ENCODE measurements at places on chromosomes 5 and 9. TPM values are rescaled to one million over a fixed set of nuclear protein-coding genes. Genes with fewer than 3 reads are reported as not detected.

GRCh38 chr5:142613271-142613671 lies 72.6 kb downstream of the FGF1 start:
- DNase-seq: no peak
- no peaks in the 10 kb centered on the region for H3K36me3 ChIP-seq
- H3K4me3 ChIP-seq: no peak overlapping the region
- peaks cover 10% of the 10 kb centered on the region for H3K4me1 ChIP-seq

- no peak overlapping the region for H3K4me3 ChIP-seq
- H3K27ac ChIP-seq: no peak overlapping the region
- no peaks in the 10 kb centered on the region for H3K27me3 ChIP-seq
- no peaks in the 10 kb centered on the region for H3K36me3 ChIP-seq
- no peak for DNase-seq
Measured at GRCh38 chr5:125926172-125926571, 497.0 kb upstream of the GRAMD2B start.

GRCh38 chr9:133269537-133270362 lies 5.3 kb downstream of the ABO start:
- no peaks in the 10 kb centered on the region for H3K36me3 ChIP-seq
- H3K4me3 ChIP-seq: no peak overlapping the region
- no peak overlapping the region for H3K27ac ChIP-seq
- H3K4me1 ChIP-seq: no peaks in the 10 kb centered on the region
- no peak for DNase-seq
- peaks cover 30% of the 10 kb centered on the region for H3K27me3 ChIP-seq

Gene ECPAS
- 71.6 TPM for total RNA-seq

DNA sequence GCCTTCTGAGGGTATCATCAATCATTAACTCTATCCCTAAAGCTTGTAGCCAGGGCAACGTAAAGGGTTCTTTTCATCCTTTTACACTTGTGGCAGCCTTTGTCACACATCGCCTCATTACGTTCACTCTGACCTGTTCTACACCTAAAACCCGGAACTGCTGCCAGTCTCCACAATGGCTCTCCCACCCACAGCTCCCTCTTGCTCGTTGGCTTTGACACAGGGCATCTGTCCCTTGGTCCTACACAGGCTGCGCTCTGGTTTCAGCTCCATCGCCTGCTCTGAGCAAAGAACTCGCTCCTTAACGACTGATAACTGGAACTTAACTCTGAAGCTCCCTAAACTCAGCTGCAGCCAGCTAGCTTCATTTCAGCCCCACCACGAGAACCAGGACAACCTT lies 112.8 kb upstream of the CTNND2 start:
- H3K27me3 ChIP-seq: no peaks in the 10 kb centered on the region
- no peaks in the 10 kb centered on the region for H3K36me3 ChIP-seq
- H3K27ac ChIP-seq: no peak overlapping the region
- no peak for DNase-seq
- no peaks in the 10 kb centered on the region for H3K4me1 ChIP-seq

DNA sequence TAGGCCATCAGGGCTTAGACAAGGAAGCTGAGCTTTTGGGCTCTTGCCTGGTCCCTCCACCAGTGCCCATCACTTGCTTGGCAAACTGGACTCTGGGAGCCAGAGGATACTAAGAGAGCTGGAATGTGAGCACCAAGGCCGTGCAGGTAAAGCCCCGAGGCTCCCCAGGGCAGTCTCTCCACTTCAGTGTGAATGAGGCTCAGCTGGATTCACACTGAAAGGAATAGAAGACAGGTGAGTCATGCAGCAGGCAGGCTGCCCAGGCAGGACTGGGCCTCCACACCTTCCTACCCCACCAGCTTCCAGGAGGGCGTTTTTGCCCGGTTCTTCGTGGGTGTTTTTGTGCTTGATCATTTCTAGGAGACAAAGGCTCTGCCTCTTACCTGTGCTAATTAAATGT lies 7.3 kb upstream of the CTSV start:
- H3K27me3 ChIP-seq: peaks cover 27% of the 10 kb centered on the region
- no peaks in the 10 kb centered on the region for H3K36me3 ChIP-seq

DNA sequence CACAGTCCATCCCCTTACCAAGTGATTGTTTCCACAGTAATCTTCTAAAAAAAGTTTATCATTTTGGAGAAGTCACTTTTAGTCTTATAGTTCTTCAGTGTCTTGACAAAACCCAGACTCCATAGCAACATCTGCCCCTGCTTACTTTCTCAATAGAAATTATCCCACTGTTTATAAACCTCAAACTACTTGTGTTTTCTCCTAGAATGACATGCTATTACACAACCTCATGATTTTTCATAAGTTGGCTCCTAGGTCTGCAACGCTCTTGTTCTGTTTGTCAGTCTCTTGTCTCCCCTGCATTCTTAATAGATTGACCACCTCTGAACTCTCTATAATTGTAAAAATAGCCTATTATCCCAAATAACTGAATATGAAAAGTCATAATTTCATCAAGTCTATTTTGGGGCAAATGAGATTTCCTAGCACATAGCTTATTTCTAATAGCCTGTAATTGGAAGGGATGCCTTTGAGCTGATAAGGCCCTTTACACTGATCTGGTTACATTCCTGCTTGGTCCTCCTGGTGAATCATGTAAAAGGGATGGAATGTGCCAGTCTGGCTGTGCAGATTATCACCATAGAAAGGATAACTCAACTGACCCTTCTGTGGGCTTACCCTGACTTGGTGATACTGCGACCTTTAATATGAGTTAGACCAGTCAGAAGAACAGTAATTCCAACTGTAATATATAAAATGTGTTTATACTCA lies 69.6 kb downstream of the CHSY3 start:
- DNase-seq: no peak
- no peak overlapping the region for H3K27ac ChIP-seq
- no peaks in the 10 kb centered on the region for H3K4me1 ChIP-seq
- no peaks in the 10 kb centered on the region for H3K36me3 ChIP-seq
- no peak overlapping the region for H3K4me3 ChIP-seq

- no peak overlapping the region for H3K4me3 ChIP-seq
- no peaks in the 10 kb centered on the region for H3K4me1 ChIP-seq
- H3K27me3 ChIP-seq: peaks cover 2% of the 10 kb centered on the region
- no peaks in the 10 kb centered on the region for H3K36me3 ChIP-seq
- DNase-seq: no peak
- no peak overlapping the region for H3K27ac ChIP-seq
Measured at GRCh38 chr5:153660919-153661318, 170.4 kb downstream of the GRIA1 start.

- peaks cover 61% of the 10 kb centered on the region for H3K27me3 ChIP-seq
- H3K4me3 ChIP-seq: no peak overlapping the region
- no peaks in the 10 kb centered on the region for H3K36me3 ChIP-seq
- peak; percentile 53 for DNase-seq
Measured at GRCh38 chr5:138603249-138603920, 28.2 kb upstream of the HSPA9 start.

DNA sequence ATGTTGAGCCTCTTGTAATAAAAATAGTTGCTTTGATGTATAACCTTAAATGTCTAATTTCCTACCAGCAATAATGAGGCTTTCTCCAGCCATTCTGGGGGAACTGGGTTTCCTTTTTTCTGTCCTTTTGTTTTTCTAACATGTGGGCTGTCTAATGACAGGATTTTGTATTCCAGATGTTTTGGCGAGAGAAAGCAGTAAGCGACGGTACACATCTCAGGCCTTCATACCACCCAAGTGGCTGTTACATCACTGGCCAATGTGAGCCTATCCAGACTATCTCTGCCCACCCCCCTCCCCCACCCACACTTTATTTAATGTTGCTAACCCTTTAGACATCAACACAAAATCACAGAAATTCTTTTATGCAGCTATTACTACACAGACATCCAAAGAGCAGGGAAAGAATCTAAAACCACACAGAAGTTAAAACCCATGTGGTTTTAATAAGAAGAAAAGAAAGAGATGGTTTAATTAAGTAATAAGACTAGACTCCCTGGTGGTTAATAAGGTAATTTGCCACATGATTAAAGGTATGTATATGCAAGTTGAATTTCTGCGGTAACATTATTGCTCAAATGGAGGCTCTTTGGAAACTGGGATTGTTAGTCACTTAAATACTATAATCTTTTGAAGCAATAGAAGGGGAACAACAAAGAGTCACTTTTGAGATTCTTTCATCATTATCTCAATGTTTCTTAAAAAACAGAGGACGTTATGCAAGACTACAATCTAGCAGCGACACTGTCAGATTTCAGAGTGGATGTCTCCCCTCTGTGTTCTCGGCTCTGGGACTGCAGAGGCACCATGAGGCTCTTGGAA lies 365.1 kb downstream of the ENC1 start:
- peaks cover 8% of the 10 kb centered on the region for H3K27me3 ChIP-seq
- no peaks in the 10 kb centered on the region for H3K4me1 ChIP-seq
- H3K27ac ChIP-seq: no peak overlapping the region
- H3K36me3 ChIP-seq: no peaks in the 10 kb centered on the region

- DNase-seq: no peak
- no peak overlapping the region for H3K4me3 ChIP-seq
- H3K36me3 ChIP-seq: no peaks in the 10 kb centered on the region
- H3K27me3 ChIP-seq: no peaks in the 10 kb centered on the region
- H3K4me1 ChIP-seq: no peaks in the 10 kb centered on the region
- H3K27ac ChIP-seq: no peak overlapping the region
Measured at GRCh38 chr9:16230731-16231130, 639.7 kb downstream of the BNC2 start.

GRCh38 chr9:114055061-114055460 lies 23.0 kb downstream of the AMBP start:
- no peaks in the 10 kb centered on the region for H3K27me3 ChIP-seq
- H3K27ac ChIP-seq: no peak overlapping the region
- H3K4me3 ChIP-seq: no peak overlapping the region
- no peak for DNase-seq
- no peaks in the 10 kb centered on the region for H3K36me3 ChIP-seq

GRCh38 chr5:122035913-122036312 lies 42.1 kb downstream of the LOX start:
- peaks cover 29% of the 10 kb centered on the region for H3K36me3 ChIP-seq
- no peaks in the 10 kb centered on the region for H3K27me3 ChIP-seq
- DNase-seq: no peak
- no peak overlapping the region for H3K27ac ChIP-seq
- H3K4me1 ChIP-seq: no peaks in the 10 kb centered on the region

DNA sequence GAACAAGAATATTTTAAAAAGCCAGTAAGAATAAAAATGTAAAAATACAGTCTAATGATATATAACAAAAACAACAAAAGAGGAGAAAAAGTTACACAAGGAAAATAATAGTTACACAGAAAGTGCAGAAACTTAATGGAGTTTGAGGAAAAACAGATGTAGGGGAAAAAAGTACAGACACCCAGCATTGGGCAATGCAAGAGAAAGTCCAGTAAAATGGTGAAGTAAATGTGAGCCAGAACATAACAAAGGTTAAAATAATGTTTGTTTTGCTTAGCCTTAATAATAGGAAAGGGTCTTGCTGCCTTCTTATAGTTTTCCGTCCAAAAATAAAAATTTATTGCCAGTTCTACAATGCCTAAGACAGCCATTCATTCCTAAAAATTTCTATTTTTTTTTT lies 364.2 kb downstream of the NNT start:
- H3K27me3 ChIP-seq: no peaks in the 10 kb centered on the region
- no peak overlapping the region for H3K4me3 ChIP-seq
- DNase-seq: no peak

- no peaks in the 10 kb centered on the region for H3K36me3 ChIP-seq
- H3K4me3 ChIP-seq: no peak overlapping the region
- no peak overlapping the region for H3K27ac ChIP-seq
- DNase-seq: no peak
- peaks cover 9% of the 10 kb centered on the region for H3K4me1 ChIP-seq
Measured at GRCh38 chr5:59661311-59661710, 232.2 kb downstream of the PDE4D start.

Gene CYLC2
- not detected for total RNA-seq

GRCh38 chr5:106392766-106393165 lies 1278.0 kb downstream of the EFNA5 start:
- no peak overlapping the region for H3K4me3 ChIP-seq
- no peaks in the 10 kb centered on the region for H3K4me1 ChIP-seq
- H3K27me3 ChIP-seq: no peaks in the 10 kb centered on the region
- no peak overlapping the region for H3K27ac ChIP-seq
- DNase-seq: no peak

GRCh38 chr9:132301521-132301920 lies 53.3 kb downstream of the SETX start:
- DNase-seq: no peak
- H3K4me3 ChIP-seq: no peak overlapping the region

Gene SHISAL2B
- total RNA-seq: not detected

DNA sequence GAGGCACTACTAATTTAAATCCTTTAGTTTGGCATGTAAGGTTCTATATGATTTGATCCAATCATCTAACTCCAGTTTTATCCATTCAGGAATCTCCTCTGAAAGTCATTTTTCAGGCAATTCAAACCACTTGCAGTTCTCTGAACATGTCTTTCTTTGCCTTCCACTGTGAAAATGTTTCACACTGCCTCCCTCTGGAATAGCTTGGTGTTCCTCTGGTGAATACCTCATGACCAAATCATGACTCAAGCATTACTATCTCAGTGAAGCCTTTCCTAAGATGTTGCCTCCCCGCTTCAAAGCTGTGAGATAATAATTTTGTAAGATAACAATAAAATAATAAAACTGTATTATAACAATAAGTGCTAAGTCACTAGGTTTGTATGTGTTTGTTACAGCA lies 981.1 kb downstream of the DTWD2 start:
- H3K4me1 ChIP-seq: no peaks in the 10 kb centered on the region
- no peak for DNase-seq
- H3K27ac ChIP-seq: no peak overlapping the region
- H3K4me3 ChIP-seq: no peak overlapping the region
- no peaks in the 10 kb centered on the region for H3K27me3 ChIP-seq
- H3K36me3 ChIP-seq: no peaks in the 10 kb centered on the region

Gene PGM5
- total RNA-seq: not detected

Gene BAG1
- 55.6 TPM for total RNA-seq

DNA sequence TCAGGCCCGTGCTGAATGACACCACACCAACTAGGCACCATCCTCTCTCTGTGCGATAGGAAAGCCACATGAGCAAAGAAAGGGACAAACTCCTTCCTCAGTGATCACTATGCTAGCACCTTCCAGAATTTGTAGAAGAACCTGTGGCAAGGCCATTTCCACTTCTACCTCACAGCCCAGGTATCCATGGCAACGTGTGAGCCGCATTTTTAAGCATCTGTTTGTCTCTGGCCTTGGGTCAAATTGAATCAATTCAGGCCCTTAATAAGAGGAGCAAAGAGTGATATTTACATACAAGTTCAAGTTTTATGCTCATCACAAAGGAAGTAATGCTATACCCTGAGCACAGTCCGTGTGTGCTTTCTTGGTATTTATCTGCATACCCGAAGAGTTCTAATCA lies 179.3 kb downstream of the SLC12A2 start:
- H3K27ac ChIP-seq: no peak overlapping the region
- DNase-seq: no peak
- peaks cover 3% of the 10 kb centered on the region for H3K27me3 ChIP-seq
- no peaks in the 10 kb centered on the region for H3K36me3 ChIP-seq
- H3K4me3 ChIP-seq: no peak overlapping the region

Data from activated CD8-positive, alpha-beta T cell treated with anti-CD3 and anti-CD28 coated beads for 36 hours (primary cell).